ENCODE measurements at places on chromosomes 6 and 20.

GRCh38 chr20:50987493-50988210 is 29.0 kb downstream of the MOCS3 start:
- peak; percentile 82 for DNase-seq

GRCh38 chr20:25253606-25254275 is 5.9 kb downstream of the PYGB start:
- no peak for DNase-seq

GRCh38 chr6:74993136-74993535 is 212.7 kb downstream of the COL12A1 start:
- no peak for DNase-seq

DNA sequence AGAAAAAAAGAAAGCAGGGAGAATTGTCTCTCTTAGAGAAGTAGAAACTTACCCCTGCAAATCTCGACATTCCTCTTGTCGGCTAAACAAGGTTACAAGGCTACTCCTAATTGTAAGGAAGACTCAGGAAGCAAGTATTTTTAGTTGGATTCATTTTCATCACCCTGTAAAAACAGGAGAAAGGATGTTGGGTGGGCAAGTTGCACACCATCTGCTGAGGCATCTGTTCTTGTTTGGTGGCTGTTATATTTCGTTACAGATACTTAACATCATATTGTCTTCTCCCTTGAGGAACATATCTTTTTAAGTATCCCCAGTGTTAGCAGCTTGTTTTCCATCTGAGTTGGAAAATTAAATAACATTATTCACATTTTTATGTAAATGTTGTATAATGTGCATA is 187.5 kb downstream of the PLCB4 start:
- DNase-seq = no peak

Data from CD4-positive, alpha-beta T cell treated with Interleukin-10 for 1 hour (primary cell).